ENCODE measurements at places on chromosomes 6 and 20. TPM values are rescaled to one million over a fixed set of nuclear protein-coding genes. Genes with fewer than 3 reads are reported as not detected.

- DNase-seq = no peak
These were observed 393.7 kb downstream of the UTRN start for GRCh38 chr6:144678844-144679243.

DNA sequence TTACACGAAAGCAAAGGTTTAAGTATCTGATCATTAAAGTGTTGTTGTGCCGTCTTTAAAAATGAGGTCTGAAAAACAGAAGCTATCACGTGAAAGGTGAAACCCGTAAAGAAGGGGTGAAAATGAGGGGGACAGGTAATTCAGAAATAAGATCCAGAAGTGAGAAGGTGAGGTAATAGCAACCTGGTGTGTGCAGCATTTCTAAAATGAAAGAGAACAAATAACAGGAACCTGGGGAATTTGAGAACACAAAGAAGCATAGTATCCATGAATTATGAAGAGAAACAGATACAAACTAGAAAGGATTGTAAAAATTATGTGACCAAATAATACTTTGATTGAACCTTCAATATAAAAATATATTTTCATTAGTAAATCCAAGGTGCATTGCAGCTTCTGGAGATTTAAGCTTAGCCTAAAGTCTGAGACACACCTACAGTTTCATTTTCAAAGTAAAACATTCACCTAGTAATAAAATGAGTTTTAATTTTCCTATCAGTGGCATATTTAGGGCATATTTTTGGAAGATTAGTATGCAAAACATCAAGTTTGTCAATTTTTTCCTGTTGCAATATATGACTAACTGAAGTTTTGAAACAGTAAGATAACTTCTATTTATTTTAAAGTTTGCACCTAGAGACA lies 1.4 kb downstream of the HEY2 start:
- no peak for DNase-seq

- no peak for DNase-seq
These were observed 81.2 kb upstream of the MAN1A1 start for GRCh38 chr6:119430805-119431204.

The ADGRF1 gene
- not detected for total RNA-seq

The SLC18B1 gene
- total RNA-seq = 3.7 TPM

Measured in activated T-helper 1 cell treated with anti-CD3 and anti-CD28 coated beads, Interleukin-12 subunit alpha, Interleukin-12 subunit beta, Interleukin-2, Interleukin-4 antibody, amounts not matched to agents 30 ng/mL and 10 ng/mL and 1 ng/mL, durations not matched to agents 14 hours and 24 hours and 36 hours (primary cell).